ENCODE measurements at places on chromosomes 5 and 9.

- no peak for DNase-seq
Measured at GRCh38 chr9:78189461-78189860, 46.4 kb upstream of the CEP78 start.

GRCh38 chr9:6171667-6172066, 43.9 kb upstream of the IL33 start:
- no peak for DNase-seq

DNA sequence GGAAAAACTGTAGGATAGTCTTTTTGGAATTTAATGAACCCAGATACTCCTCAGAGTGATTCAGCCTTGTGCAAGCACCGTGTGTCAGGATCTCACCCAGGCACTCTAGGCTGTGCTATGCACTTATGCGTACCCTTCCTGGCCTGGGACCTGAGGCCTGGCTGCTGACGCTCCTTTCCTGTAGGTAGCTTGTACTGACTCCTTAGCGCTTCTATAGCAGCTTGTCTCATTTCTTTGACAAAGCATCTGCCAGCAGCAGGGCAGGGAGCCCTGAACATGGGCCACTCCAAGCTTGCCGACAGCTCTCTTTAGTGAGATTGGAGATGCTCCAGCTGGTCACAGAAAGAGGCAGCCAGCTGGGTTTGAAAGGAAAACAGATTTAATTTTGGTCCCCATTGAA, 147.3 kb downstream of the SGCD start:
- no peak for DNase-seq

GRCh38 chr9:135924628-135925338, 17.4 kb upstream of the CAMSAP1 start:
- DNase-seq = no peak

DNA sequence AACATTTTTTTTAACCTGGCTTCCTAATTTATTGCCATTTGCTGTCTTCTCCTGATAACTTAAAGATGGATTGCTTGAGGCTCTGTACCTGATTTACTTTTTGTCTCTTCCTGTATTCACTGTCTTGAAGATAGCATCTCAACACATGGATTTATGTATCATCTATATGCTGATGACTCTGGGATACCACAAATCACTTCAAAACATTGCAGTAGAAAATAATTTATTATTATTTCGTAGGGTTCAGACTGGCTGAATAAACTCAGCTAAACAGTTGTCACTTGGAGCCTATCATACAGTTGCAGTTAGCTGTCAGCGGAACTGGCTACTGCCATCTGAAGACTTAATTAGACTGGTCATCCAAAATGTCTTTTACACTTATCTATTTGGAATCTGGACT, 1025.2 kb upstream of the CDH18 start:
- DNase-seq = no peak

DNA sequence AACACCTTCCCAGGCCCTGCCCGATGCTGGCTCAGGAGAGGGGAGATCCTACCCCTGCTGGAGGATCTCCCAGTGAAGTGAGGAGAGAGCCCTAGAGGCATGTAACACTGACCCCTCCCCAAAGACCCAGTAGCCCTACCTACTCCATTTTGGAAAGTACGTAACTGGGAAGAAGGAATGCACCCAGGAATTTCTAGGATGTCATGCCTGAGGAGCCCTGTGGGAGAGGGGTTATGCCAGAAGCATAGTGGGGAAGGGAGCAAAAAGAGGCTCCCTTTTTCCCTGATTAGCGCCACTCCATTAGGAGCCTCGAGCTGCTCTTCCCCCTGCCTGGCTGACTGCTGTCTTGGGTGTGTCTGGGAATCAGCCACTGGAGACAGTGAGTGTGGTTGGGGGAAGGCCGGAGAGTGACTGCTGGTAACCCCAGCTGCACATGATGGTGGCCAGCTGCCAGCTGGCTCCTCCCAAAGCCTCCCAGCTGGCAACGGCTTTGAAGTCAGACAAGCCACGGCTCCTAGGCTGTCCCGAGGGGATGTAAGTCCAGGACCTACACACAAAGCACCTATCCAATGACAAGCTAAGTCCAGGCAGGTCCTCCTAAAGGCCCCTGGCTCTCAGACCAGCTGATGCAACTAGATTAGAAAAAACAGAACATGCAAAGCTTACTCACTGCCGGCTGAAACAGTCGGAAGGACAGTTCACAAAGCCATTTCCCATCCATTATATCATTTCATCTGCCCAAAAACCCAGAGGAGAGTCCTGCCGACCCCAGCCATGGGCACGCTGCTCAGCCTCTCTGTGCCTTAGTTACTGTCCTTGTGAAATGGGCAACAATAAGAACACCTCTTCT, 136.5 kb upstream of the ABCA1 start:
- peak; percentile 89 for DNase-seq

- DNase-seq = no peak
Measured at GRCh38 chr5:96633820-96634219, 28.4 kb upstream of the CAST start.

GRCh38 chr5:124460642-124461041, 285.8 kb downstream of the ZNF608 start:
- DNase-seq = no peak

- no peak for DNase-seq
Measured at GRCh38 chr5:137842296-137842695, 25.4 kb upstream of the MYOT start.

DNA sequence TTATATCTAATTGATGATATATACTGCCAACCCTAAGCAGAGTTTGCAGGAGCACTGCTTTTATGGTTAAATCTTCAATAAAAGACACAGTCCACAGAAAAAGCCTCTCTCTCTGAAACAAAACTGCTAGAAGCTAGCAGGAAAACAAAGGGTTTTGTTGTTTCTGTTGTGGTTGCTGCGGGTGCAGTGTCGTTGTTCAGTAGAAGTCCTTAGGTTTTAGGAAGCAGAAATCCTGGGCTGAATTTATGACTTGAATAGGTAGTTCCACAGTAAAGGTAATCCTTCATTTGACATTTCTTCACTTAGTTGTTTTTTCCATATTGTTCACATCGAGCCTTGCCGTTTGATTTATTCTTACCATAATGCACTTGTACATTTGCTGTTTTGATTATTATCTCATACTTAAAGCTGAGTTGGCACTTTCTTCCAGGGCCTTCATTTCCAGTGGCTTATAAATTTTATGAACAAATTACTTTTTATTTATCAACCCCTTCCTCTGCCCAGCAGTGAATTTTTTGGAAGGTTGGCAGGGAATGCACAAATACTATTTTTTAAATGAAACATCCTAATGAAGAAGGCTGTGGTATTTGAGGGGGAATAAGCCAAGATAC, 209.6 kb upstream of the SLC30A5 start:
- DNase-seq = no peak

DNA sequence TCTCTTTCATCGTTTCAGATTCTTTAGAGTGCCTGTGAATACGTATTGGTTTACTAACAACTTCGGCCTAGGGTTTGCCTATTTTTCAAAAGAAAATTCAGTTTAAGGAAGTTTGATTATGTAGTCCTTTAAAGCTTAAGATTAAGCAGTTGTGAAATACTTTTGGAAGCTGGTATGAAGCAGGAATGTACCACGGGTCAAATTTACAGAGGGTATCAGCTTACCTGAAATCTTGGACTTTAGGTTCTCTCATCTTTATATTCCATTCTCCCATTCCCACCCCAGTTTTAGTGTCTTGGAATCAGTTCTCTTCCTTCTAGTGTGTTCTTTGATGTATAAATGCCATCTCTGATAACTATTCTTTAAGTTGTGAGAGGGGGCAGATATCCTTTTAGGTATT, 53.2 kb downstream of the IQGAP2 start:
- no peak for DNase-seq

- no peak for DNase-seq
Measured at GRCh38 chr5:16586556-16586955, 30.2 kb downstream of the RETREG1 start.

GRCh38 chr9:14243514-14244042, 70.4 kb downstream of the NFIB start:
- DNase-seq = no peak

DNA sequence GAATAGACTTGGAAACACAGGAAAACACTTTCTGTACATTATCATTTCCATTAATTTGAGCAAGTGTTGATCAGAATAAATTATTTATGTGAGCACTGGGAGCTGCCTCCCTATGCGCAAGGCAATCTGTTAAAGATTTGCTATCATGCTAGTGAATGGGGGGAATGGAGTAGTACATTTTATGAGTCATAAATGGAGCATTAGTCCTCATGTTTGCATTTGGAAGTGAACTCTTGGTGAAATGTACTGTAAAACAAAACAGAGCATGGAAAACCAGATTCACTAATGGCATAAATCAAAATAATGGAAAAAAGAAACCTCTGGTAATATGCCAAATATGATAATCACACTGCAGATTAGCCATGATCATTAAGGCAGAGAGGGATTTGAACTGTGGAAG, 40.5 kb upstream of the TMC1 start:
- DNase-seq = no peak

DNA sequence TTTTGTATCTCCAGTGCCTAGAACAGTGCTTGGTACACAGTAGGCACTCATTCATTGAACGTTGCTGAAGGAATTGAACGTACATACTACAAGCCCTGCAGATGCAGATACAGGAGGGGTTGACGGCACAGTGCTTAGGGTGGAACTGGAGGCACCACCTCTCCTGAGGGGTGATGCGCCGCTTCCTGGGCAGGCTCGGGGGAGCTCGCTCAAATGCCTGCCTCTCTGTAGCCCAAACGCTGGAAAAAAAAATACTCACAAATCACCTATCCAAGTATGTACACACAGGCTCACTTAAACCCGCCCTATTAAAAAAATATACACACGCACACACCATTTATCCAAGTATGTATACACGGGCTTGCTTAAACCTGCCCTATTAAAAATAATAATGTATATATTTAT, 536 bp upstream of the COMMD10 start:
- no peak for DNase-seq

GRCh38 chr5:81749561-81750307, 1.2 kb downstream of the SSBP2 start:
- no peak for DNase-seq

GRCh38 chr9:131258698-131259431, 17.4 kb downstream of the FAM78A start:
- DNase-seq = no peak

DNA sequence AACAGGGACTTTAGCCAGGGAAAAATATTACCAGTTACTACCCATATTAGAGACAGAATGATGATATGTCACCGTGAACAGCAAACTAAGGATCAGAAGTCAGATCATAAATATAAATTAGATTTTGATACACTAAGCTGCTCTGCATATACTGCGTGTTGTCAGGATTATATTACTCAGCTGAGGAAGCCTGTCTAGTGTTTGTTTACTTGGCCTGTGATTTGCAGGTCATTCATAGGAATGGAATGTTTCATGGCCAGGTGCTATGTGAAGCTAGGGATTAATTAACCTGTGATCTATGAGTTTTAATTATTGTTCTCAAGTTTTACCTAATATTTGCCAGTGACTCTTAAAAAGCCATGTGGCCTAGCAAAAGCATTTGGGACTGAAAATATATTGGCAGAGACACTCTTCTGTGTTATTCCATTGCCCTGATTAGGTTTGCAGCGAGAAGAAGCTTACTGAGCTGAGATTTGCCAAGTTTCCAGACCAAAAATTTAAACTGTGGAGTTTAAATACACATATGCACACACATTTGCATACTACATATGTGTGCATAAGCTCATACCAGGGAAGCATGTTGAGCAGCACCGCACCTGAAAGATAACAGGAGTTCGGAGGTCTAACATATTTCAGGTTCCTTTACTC, 496.3 kb upstream of the GRIA1 start:
- DNase-seq = no peak

GRCh38 chr9:136363106-136363948, at the start of gene DNLZ:
Gene DNLZ (minus strand): TSS chr9:136363744. CDS start chr9:136363714, 30 bp downstream.
- DNase-seq = no peak

- no peak for DNase-seq
Measured at GRCh38 chr9:18623221-18624079, 149.5 kb downstream of the ADAMTSL1 start.

GRCh38 chr5:96943799-96944198, 7.9 kb downstream of the LNPEP start:
- DNase-seq = no peak

Data from GM04503 (cell line).